ENCODE measurements at places on chromosomes 7 and 10.

GRCh38 chr10:34475274-34475646 lies 339.8 kb downstream of the PARD3 start:
- no peak for DNase-seq

DNA sequence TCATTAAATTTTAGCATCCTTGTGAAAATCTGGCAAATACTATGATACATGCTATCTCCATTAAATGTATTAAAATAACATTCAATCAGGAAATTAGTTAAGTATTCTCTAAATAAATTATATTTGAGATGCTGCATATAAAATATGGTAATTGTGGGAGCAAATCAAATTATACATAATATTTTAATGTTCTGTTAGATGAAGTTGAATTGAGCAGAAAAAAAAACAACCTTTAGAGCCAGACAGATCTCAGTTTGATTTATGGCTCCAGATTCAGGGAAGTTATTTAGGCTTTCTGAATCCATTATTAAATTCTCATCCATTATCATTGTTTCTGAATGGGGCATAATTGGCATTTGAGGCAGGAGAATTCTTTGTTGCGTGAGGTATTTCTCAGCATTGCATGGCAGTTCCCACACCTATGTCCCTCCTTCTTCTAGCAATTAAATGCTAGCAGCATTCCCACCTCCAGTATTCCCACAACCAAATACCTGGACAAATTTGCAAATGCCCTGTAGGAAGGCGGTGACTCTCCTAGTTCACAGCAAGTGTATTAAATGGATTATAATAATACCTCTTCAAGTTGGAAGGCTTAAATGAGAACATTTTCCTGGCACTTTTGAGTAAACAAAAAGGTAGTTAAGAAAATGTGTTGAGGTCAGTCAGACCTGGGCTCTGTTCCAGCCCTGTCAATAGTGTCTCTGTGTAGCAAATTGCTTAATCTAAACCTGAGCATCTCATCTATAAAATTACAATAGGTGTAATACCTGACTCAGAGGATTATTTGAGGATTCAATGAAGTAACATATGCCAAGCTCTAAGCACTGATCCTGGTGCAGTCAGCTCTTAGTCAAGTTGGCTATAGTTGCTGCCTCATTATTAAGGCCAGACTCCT lies 108.9 kb downstream of the RNLS start:
- DNase-seq: no peak

DNA sequence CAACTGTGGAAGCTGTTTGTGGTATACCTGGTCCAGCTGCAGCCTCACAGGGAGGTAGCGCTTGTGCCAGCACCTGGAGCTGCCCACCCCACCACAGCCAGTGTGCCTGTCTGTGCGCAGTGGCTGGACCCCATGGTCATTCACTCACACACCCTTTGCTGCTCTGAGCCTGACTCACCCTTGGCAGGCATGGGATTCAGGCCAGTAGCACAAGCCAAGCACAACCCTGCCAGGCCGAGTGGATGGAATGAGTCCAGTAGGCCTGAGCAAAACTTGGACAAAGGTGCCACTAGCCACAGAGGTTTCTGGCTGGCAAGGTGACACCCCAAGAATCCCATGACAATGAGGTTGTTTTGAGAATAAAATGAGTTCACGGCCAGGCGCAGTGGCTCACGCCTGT lies 19.0 kb downstream of the RBM48 start:
- DNase-seq: peak; percentile 14

GRCh38 chr7:30224511-30225062 lies 59.8 kb upstream of the ZNRF2 start:
- no peak for DNase-seq

DNA sequence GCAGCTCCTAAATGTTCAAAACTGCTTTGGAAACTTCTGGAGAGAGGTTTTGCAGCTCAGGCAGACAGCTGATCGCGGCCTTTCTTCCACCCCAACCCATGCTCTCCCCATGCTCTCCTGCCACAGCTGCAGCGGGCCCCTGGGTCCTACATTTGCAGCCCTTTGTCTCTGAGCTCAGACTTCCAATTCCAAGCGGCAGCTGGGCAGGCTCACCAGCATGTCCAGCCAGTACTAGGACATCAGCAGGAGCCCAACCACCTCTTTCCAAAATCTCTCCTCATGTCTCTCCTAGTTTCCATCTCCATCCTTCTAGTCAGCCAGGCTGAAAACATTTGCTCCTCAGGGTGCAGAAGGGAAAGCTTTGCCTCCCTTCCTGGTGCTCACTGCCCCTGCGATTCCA lies 6.0 kb downstream of the LEP start:
- no peak for DNase-seq

DNA sequence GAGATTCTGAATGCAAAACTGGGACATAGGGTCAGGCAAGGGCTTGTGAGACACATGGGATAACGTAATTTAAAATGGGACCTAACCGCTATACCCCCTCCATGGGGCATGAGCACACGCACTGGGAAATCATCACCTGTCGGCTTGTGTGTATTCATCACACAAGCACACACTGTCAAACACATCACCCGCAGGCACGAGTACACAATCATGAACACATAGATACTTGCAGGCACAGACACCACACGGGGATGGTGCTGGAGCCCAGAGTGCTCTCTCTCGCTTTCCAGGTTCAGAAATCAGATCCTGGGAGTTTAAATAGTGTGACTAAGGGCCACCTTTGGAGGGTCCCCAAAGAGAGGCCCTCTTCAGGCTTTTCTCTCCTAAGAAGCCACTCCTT lies 19.6 kb upstream of the TLX1 start:
- DNase-seq: no peak

GRCh38 chr10:69541463-69541862 lies 31.8 kb downstream of the NEUROG3 start:
- no peak for DNase-seq
